ENCODE measurements at places on chromosomes 3 and 15.

DNA sequence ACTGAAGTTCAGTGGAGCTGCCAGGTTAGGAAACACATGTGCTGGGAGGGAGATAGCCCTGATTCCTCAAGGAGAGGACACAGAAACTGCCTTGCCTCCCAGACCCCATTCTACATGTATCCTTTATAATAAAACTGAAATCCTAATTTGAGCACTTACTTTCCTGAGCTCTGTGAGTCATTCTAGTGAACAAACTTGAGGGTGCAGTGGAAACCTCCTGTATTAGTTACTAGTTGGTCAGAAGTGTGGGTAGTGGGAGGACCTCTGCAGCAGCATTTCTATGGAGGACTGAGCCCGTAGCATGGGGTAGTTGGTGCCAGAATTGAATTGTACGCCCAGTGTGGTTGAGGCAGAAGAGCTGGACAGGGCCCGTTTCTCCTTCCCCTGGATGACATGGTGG, 23.9 kb downstream of the ATP1B3 start:
- no peak for DNase-seq

- DNase-seq: no peak
Measured at GRCh38 chr15:38888701-38889221, 324.1 kb upstream of the RASGRP1 start.

DNA sequence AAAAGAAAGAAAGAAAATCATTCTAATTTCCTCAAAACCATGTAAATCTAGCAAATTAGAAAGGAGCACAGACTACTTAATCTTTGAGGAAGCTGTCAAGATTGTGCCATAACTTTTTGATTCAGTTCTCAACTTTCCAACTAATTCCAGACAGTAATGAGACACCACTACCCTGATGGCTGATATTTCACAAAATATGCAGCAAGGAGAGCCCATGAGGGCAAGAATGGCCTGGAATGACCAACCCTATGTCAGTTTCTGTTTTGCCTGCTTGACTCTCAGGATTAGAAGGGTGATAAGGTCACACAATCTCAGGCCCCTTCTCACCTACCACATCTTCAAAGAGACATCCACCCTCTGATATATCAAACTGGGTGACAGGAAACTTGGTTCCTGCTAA, 134.7 kb downstream of the MAGI1 start:
- DNase-seq: no peak

DNA sequence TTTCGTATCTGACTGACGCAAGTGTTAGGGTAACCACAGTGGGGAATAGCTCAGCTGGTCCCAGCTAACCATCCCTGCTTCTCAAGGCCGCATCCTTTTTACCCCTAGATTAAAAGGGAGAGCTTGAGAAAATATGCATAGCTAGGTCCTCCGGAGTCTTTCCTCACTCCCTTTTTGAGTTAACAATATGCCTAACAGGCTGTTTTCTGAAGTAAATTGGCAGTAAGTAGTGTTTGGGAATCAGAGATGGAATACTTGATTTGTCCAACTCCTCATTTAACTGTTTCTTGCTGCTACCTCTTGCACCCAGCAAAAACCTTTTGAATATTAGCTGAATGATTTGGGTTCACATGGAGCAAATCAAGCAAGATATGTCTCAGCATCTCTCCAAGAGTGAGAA, 326.1 kb downstream of the LPP start:
- no peak for DNase-seq

- no peak for DNase-seq
Measured at GRCh38 chr3:171851660-171852058, 8.5 kb downstream of the TMEM212 start.

GRCh38 chr3:170752571-170753155, 117.3 kb downstream of the RPL22L1 start:
- DNase-seq: no peak

DNA sequence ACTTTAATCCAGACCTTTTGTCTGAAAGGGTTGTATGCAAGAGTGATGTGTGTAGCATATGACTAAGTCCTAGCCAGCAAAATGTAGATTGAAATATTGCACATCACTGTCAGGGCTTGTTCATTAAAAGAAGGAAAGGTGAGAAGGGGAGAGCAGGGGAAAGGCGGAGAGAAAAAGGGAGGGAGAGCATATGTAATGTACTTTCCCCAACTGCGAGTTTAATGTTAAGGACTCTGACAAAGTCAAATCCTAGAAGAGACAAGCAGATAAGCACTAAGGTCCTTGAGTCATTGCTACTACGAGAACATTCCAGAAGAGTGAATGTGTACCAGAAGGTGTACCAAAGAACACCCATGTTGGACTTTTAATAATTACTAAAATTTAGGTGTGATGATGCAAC, 1336.7 kb downstream of the NSUN3 start:
- no peak for DNase-seq

- no peak for DNase-seq
Measured at GRCh38 chr15:42730135-42730534, 6.8 kb downstream of the CDAN1 start.

DNA sequence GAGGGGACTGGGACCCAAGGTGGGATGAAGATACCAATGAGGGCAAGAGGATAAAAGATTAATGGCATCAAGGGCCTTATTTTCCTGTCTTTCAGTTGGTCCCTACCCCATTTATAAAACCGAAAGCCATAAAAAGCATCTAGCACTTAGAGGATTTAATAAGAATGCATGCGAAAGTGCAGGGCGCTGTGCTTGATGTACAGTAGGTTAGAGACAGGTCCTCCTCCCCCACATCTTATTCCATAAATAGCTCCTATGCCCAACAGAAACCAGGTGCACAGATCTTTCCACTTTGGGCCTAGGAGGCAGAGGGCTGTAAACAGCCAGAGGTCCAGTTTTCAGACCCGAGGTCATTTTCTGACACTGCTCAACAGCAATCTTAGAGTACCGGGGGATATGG, 1.2 kb downstream of the LPCAT4 start:
- DNase-seq: no peak

DNA sequence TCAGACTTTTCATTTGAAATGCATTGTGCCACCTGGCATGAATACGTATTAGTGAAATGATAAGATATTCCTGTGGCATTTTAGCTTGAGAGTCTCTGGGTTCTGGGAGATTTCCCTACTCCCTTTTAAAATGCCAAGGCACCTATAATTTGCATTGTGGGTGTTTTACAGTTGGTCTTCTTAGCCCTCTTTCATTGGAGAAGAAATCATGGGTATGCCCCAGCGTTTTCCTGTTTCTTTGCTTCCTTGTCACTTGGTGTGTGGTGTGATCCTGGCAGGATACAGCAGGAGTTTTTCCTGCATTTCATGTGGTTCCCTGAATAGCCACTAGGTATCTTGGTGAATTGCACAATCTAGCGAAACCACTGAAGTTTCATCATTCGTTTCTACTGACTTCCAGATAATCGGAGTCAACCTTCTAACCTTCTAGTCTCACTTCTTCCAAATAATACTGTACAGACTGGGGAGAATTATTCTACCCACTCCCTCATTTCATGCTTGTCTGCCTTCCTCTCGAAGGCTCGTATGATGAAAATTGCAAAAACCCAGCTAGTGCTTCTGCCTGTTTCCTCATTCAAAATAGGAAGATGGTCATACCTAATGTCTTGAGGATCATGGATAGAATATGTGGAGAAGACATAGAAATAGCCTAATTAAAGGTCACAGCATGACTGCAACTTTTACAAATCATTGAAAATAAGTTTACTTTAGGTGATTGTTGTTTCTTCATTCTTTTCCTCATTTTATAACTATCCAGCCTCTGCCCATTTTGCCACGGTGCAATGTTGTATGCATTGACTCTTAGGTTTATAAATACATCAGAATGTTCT, 2.6 kb downstream of the BHLHE40 start:
- no peak for DNase-seq

GRCh38 chr3:140078343-140078742, 143.4 kb downstream of the CLSTN2 start:
- DNase-seq: no peak

DNA sequence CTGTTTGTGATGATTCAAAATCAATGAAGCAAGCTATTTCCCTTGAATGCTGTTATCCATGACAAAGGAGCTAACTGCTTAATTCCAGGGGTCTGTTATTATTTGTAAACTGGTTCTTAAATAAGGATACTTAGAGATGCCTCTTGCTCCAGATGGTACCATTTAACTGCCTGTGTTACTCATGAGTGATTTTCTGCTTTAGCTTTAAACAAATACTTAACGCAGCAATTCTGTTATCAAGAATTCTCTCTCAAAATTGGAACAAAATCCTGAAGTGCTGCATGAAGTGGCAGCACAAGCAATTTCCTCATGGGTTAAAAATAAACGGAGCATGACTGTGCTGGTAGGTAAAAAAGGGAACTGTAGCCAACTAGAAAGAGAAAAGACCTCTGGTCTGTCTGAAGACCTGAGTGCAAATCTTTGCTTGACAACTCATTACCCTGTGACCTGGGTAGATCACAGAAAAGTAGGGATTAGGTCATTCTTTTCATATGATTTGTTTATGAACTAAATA, 62.5 kb upstream of the GBE1 start:
- peak; percentile 37 for DNase-seq

All from NCI-H510A treated with DMSO at 0.1 percent for 48 hours (cell line).